ENCODE measurements at places on chromosomes 13 and 19.

GRCh38 chr13:99307247-99307646 is at the start of gene GPR183:
Gene GPR183, minus strand, starts transcription at chr13:99307399. Its CDS starts 11,254 bp downstream, at chr13:99296145.
- DNase-seq, result no peak

- no peak for DNase-seq
Measured at GRCh38 chr19:11437955-11438354, 2.5 kb downstream of the PRKCSH start.

DNA sequence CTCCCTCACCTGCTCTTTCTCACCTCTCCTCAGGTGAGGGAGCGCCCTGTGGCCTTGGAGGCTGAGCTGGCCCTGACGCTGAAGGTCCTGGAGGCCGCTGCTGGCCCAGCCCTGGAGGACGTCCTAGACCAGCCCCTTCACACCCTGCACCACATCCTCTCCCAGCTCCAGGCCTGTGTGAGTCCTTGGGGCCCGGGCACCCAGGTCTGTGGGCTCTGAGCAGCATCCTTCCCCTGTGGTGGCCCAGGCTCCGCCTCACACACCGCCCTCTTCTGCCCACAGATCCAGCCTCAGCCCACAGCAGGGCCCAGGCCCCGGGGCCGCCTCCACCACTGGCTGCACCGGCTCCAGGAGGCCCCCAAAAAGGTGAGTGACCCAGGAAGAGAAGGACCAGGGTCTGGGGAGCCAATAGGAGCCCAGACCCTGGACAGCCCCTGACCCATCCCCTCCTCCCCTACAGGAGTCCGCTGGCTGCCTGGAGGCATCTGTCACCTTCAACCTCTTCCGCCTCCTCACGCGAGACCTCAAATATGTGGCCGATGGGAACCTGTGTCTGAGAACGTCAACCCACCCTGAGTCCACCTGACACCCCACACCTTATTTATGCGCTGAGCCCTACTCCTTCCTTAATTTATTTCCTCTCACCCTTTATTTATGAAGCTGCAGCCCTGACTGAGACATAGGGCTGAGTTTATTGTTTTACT is 1.9 kb downstream of the IFNL1 start:
- no peak for DNase-seq

DNA sequence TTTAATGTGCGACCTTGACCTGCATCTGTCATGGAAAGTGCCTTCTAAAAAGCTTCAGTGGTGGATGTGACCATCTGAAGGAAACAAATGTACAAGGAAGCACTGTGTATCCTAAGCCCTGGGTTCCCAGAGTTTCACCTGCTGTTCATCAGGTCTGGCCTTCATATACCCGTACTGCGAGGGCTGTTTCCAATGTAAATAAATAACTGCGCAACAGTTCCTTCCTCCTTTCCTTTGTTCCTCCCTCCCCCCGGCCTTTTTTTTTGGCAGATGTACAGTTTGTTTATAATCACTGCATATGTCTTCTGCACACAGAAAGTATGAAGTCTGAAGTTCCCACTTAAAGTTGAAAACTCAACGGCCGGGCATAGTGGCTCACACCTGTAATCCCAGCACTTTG is 5.2 kb downstream of the FAAP24 start:
- no peak for DNase-seq

DNA sequence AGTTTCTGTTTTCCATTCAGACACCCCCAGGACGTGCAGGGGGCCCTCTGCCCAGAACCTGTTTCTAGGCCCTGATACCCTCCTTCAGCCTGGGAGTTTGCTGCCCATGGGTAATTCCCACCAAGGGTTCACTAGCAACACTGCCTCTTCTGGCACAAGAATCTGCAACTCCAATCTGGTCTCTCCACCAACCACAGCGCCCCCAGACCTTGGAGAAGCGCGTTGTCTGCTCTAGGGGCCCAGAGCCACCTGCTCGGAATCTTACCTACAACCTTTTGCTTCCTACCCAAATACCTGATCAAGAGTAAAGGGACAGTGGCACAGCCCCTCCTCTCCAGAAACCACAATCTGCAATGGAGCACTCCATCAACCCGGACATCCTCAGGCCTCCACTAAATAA is 763 bp downstream of the ZNF180 start:
- DNase-seq, result no peak

- DNase-seq, result no peak
Measured at GRCh38 chr13:91724591-91724990, 326.2 kb downstream of the GPC5 start.

- no peak for DNase-seq
Measured at GRCh38 chr19:18205200-18205892, 1.5 kb upstream of the RAB3A start.

DNA sequence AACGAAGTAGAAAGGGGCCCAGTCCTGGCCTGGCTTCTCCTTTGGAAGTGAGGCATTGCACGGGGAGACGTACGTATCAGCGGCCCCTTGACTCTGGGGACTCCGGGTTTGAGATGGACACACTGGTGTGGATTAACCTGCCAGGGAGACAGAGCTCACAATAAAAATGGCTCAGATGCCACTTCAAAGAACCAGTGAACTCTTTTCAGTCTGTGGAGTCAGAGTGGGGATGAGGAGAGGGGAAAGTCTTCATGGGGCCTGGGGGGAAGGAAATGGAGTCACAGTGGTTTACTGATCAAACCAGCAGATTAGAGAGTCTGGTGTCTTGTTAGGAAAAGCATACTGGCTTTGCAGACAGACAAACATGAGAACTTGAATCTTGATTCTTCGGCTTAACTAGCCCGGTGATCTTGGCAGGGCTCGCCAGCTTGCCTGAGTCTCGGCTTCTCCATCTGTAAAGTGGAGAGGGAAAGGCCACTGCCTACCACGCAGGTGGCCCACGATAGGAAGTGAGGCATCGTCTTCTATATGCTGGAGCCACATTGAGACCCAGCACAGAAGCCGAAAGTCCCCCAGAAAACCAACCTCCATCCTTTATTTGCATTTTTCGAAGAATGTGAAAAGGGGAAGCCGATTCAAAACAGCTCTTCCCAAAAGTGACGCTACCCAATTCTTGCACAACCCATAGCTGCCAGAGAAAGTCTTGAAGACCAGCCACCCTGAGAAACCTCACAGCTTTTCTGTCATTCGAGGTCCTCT is at the start of gene FFAR1:
Gene FFAR1, plus strand, starts transcription at position 732 of the 759 bp plus-strand sequence. CDS start 3,650 bp downstream, outside the sequence.
- DNase-seq, result peak; percentile 23

- DNase-seq, result no peak
Measured at GRCh38 chr13:26029581-26030136, 22.2 kb downstream of the SHISA2 start.

GRCh38 chr19:30564551-30565011 is 192.4 kb downstream of the ZNF536 start:
- DNase-seq, result no peak

DNA sequence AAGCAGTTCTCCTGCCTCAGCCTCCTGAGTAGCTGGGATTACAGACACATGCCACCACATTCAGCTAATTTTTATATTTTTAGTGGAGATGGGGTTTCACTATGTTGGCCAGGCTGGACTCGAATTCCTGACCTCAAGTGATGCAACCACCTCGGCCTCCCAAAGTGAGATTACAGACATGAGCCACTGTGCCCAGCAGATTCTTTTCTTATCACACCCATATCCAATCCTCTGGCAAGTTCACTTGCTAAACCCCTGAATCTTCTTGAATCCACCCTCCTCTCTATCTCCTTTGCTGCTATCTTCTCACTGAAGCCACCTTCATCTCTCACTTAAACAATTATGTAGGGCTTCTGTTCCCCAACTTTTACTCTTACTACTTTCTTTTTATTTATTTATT is 17.5 kb downstream of the TMEM143 start:
- no peak for DNase-seq

- DNase-seq, result no peak
Measured at GRCh38 chr19:46730595-46730994, 13.7 kb upstream of the PRKD2 start.

DNA sequence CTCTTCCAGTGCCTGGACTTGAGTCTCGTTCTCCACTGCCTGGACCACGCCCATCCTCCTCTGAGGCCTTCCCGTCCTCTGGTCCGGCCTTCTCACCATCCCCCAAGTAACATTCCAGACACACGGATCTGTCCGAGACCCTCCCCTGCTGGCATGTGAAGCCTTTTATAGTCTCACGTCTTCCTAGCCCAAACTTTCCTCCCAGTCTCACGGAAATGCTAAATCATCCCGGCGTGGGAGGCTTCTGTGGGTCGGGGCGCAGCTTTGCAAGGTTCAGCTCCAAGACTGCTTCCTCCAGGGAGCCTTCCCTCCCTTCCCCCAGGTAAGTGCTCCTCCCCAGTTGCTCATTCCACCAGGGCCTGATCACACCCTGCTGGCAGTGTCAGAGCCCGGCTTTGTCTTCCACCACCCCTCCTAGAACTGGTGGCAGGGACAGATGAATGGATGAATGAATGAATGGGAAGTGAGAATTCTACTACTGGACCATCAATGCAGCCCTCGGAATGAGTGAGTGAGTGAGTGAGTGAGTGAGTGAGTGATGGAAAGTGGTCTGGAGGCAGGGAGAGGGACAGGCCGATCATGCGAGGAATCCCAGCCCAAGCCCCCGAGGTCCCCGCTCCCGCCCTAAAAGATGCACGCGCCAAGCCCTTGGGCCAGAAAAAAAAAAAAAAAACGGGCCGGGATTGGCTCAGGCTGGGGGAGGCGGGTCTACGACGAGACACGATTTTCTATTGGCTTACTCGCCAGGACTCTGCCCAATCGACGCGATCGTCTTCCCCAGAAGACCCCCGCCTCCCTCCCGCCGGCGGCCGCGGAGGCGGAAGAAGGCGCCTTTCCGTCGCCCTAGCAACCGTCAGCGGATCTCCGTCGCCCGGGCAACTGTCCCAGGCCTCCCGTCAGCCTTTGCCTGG is 9.3 kb downstream of the EPHX3 start:
- peak; percentile 81 for DNase-seq

- no peak for DNase-seq
Measured at GRCh38 chr13:113086991-113087922, 18.3 kb upstream of the F7 start.

GRCh38 chr13:50125304-50125553 is 110.0 kb downstream of the KCNRG start:
- no peak for DNase-seq

DNA sequence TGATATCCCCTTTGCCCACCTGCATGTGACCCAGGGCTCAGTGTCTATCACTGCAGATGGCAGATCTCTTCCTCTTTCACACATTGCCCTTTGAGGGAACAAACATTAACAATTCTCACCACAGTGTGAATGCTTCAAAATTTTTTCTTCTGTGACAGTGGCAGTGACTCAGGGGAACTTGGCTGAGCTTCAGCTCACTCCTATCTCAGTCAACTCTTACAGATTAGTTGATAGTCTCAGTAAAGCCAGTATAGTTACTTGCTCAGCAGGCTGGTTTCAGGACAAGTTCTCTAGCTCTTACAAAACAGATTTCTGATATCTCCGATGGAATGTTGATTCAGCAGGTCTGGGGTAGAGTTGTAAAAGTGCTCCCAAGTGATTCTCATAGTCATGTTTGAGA is 166.9 kb downstream of the DLEU7 start:
- DNase-seq, result no peak

- no peak for DNase-seq
Measured at GRCh38 chr13:70087247-70087646, 20.4 kb upstream of the ATXN8OS start.

- DNase-seq, result no peak
Measured at GRCh38 chr13:47415048-47415447, 518.2 kb upstream of the HTR2A start.

DNA sequence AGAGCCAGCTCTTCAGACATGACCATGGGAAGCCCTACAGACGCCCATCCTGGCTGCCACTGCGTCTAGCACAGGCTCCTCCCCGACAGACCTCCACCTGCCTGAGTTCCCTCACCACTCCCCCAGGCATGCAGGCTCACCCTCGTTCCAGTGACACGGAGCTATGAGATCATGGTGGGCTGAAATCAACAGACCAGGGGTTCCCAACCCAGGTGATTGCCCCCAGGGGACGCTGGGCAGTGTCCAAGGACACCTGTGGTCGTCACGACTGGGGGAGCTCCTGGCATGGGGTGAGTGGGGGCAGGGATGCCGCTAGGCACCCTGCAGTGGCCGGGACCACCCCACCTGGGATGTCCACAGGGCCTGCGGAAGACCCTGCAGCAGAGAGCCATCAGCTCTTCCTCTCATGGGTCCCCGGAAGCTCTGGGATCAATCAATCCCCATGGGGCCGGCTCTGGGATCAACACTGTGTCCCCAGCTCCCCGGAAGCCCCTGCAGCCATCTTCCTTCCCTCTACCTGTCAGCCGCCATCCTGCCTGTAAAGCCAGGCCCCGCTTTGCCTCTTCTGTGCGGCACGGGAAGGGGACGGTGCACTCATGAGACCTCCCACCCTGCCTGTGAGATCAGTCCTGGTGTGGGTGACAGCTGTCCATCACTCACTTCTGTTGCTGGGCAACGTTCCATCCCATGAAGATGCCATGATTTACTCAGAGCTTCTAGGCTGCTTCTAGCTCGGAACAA is 12.8 kb upstream of the MADCAM1 start:
- no peak for DNase-seq

DNA sequence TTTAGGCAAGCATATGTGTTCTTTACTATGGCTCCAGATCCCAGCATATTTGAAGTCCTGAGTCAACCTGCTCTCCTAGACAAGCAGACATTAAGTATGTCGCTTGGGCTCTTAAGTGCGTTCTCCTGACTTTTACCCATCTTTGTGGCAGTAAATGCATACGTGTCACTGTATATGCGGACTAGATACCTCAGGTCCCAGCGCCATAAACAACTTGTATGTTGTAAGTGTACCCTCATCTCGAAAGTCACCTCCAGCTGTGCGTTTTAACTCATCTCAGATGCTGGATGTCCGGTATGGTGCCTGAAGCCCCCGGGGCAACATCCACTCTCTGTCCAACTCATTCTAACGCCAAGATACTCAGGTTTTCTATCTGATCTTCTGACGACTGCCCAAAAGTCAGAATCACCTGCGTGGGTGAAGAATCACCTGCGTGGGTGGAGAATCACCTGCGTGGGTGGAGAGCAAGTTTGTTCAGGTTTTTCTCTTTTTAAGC is 1.7 kb downstream of the PTOV1 start:
- no peak for DNase-seq

GRCh38 chr13:110921209-110921608 is 6.3 kb upstream of the ANKRD10 start:
- no peak for DNase-seq

- peak; percentile 24 for DNase-seq
Measured at GRCh38 chr19:15378534-15379082, 979 bp downstream of the AKAP8 start.

GRCh38 chr13:36051082-36051481 is 80.1 kb downstream of the DCLK1 start:
- no peak for DNase-seq

GRCh38 chr13:113559901-113560644 is 24.5 kb upstream of the TFDP1 start:
- DNase-seq, result no peak

DNA sequence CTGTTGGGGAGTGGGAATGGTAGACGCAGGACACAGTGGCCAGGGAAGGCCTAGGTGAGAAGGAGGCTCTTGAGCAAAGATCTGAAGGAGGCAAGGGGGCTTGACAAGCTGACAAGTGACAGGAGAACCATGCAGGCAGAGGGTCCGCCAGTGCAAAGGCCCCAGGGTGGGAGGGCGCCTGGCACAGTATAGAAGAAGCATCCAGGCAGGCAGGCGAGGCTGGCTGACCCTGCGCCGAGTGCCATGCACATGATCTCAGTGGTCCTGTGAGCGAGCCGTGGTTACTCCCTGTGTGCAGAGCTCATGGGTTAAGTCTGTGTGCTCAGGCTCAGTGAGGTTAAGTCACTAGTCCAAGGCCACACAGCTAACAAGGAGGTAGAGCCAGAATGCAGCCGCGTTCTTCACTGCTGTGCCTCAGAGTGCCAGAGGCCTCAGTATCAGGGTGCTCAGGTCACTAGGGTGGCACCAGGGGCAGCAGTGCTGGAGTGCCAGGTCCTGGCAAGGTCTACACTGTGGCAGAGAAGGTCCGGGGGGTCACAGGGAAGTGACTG is 15.2 kb downstream of the CNFN start:
- no peak for DNase-seq
